ENCODE measurements at places on chromosomes 11 and 22.

DNA sequence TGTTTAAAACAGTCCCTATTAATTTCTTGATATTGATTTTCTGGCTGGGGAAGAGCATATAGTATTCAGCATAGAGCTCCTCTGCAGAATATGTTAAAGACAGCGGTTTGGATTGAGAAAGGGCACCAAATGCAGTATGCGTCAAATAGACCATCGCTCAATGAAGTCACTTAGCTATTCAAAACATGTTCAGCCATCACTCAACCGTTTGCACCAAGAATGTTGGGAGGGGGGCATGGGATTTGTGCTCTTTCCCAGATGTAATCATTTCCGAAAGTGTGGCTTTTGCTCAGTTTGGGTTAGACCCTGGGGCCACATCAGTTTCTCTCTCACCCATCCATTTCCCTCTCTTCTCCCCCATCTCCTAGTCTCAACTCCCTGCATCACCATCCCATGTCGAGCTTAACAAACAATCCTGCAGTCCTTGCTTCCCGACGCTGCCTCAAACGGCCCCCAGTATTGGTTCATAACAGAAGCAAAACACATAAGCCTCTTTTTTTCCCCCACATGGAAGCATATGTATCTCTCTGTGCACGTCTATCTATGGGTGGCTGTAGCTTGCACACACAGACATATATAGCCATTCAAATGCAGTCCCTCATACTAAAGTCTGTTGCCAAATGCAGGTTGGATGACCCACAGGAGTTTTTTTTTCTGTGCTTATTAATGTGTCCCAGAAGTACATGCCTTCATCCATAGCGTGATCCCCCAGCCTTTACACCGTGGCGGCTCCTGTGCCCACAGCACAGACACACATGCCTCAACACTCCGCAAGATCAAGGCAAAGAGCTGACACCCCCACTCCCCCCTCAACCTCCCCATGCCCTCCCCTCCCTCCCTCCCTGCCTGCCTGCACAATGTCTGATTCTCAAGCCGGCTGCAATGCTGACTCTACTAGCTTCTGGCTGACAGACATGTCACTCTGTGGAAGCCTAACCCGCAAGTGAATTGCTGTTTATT, 2.6 kb downstream of the CACNG2 start:
- peaks cover 44% of the 10 kb centered on the region for H3K27me3 ChIP-seq
- H3K36me3 ChIP-seq = no peaks in the 10 kb centered on the region

- no peaks in the 10 kb centered on the region for H3K27me3 ChIP-seq
- H3K4me3 ChIP-seq = no peak overlapping the region
- H3K27ac ChIP-seq = no peak overlapping the region
- H3K36me3 ChIP-seq = no peaks in the 10 kb centered on the region
- DNase-seq = no peak
Measured at GRCh38 chr11:1121331-1121812, 36.4 kb upstream of the MUC5AC start.

GRCh38 chr11:3849297-3849874, 6.1 kb upstream of the STIM1 start:
- no peak overlapping the region for H3K4me3 ChIP-seq
- H3K4me1 ChIP-seq = peaks cover 3% of the 10 kb centered on the region
- no peak overlapping the region for H3K27ac ChIP-seq
- H3K36me3 ChIP-seq = no peaks in the 10 kb centered on the region
- H3K27me3 ChIP-seq = no peaks in the 10 kb centered on the region
- DNase-seq = peak; percentile 75

GRCh38 chr22:30312053-30312452, 14.7 kb downstream of the TBC1D10A start:
- DNase-seq = no peak
- no peak overlapping the region for H3K27ac ChIP-seq
- no peaks in the 10 kb centered on the region for H3K36me3 ChIP-seq

- no peaks in the 10 kb centered on the region for H3K4me1 ChIP-seq
- no peaks in the 10 kb centered on the region for H3K36me3 ChIP-seq
- no peak overlapping the region for H3K27ac ChIP-seq
- H3K4me3 ChIP-seq = no peak overlapping the region
- no peaks in the 10 kb centered on the region for H3K27me3 ChIP-seq
Measured at GRCh38 chr22:27435844-27436576, 365.5 kb downstream of the MN1 start.

DNA sequence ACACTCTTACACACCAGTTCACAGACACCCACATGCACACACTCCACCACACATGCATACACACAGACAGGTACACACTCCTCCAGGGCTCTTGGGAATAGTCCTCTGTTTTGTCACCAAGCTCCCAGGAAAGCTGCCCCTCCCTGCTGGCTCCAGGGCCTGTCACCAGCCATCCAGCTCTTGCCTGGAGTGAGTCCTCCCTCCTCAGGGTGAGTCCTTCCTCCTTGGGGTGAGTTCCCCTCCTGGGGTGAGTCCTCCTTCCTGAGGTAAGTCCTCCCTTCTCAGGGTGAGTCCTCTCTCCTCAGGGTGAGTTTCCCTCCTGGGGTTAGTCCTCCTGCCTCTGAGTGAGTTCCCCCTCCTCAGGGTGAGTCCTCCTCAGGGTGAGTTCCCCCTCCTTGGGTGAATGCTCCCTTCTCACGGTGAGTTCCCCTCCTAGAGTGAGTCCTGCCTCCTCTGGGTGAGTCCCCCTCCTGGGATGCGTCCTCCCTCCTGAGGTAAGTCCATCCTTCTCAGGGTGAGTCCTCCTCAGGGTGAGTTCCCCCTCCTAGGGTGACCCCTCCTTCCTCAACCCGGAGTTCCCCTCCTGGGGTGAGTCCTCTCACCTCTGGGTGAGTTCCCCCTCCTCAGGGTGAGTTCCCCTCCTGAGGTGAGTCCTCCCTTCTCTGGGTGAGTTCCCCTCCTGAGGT, 100.6 kb upstream of the FGF3 start:
- DNase-seq = peak; percentile 7
- H3K27me3 ChIP-seq = no peaks in the 10 kb centered on the region
- H3K4me3 ChIP-seq = no peak overlapping the region
- no peaks in the 10 kb centered on the region for H3K36me3 ChIP-seq
- no peak overlapping the region for H3K27ac ChIP-seq

- no peak overlapping the region for H3K27ac ChIP-seq
- no peaks in the 10 kb centered on the region for H3K36me3 ChIP-seq
- DNase-seq = no peak
- no peak overlapping the region for H3K4me3 ChIP-seq
- no peaks in the 10 kb centered on the region for H3K27me3 ChIP-seq
Measured at GRCh38 chr11:12785901-12786300, 111.7 kb downstream of the TEAD1 start.

- peak overlapping the region; percentile 92 for H3K27ac ChIP-seq
- H3K4me1 ChIP-seq = peaks cover 6% of the 10 kb centered on the region
- H3K27me3 ChIP-seq = no peaks in the 10 kb centered on the region
- DNase-seq = peak; percentile 43
- H3K36me3 ChIP-seq = no peaks in the 10 kb centered on the region
Measured at GRCh38 chr11:27471589-27472397, 797 bp downstream of the LGR4 start.

DNA sequence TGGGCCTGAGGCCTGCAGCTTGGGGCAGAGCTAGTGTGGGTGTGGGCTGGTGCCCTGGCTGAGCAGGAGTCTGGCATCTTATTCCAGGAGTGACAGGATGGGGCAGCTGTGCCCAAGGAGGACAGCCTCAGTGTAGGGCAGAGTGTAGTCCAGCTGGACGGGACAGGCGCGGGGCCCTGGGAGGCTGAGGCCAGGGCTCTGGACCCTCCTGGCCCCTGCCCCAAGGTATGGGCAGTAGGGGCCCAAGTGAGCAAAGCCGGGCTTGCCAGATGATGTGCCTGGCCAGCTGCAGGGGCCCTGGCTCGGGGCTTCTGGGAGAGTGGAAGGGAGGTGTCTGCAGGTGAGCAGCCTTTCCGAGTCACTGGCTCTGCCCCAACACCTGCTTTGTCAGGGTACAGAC, 1190.9 kb downstream of the BRD1 start:
- no peaks in the 10 kb centered on the region for H3K27me3 ChIP-seq
- H3K4me3 ChIP-seq = no peak overlapping the region
- DNase-seq = no peak
- H3K36me3 ChIP-seq = no peaks in the 10 kb centered on the region
- no peaks in the 10 kb centered on the region for H3K4me1 ChIP-seq

DNA sequence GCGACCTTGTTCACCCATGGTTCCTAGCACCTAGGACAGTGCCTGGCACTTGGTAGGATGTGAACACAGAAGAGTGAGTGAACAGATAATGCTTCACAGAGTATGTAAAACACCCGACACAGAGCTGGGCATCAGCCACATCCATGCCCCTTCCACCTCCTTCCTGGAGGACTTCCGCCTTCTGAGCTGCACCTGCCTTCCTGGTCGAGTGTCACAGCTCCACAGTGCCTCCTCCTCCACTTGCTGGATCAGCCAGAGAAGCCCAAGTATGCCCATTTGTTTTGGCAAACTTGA, 20.1 kb downstream of the PRDM11 start:
- no peak for DNase-seq
- H3K27ac ChIP-seq = no peak overlapping the region
- peaks cover 5% of the 10 kb centered on the region for H3K4me1 ChIP-seq
- H3K36me3 ChIP-seq = no peaks in the 10 kb centered on the region
- H3K27me3 ChIP-seq = no peaks in the 10 kb centered on the region

GRCh38 chr11:9568854-9569587, 4.4 kb upstream of the WEE1 start:
- peaks cover 27% of the 10 kb centered on the region for H3K4me1 ChIP-seq
- H3K27ac ChIP-seq = peak overlapping the region; percentile 79
- no peak overlapping the region for H3K4me3 ChIP-seq
- peak; percentile 77 for DNase-seq
- no peaks in the 10 kb centered on the region for H3K27me3 ChIP-seq

DNA sequence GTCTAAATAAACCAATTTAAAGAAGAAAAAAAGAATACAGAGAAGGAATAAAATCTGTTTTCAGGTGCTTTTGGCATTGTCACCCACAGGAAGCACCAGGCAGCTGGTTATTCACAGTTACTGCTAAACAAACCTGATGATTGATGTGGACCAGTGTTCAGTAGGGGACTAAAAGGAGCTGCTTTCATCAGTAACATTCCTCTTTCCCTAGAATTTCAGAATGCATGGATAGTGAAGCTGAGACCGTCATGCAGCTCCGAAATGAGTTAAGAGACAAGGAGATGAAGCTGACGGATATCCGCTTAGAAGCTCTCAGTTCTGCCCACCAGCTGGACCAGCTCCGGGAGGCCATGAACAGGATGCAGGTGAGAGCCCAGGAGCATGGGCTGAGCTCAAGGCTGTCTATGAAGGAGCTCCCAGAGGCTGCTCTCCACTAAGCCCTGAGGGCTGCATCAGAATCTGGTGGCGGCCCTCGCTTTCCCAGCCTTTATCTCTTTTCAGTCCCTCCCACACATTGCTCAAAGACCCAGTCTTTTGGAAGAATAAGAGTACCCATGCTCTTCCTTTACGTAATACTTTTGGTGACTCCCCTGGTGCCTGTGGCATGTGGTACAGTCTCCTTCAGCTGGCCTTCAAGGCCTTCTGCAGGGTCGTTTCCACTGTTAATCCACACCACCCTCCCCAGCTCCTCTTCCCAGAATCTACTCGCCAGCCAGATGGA, 69.5 kb downstream of the DBX1 start:
- peaks cover 25% of the 10 kb centered on the region for H3K36me3 ChIP-seq
- no peak overlapping the region for H3K4me3 ChIP-seq
- peaks cover 7% of the 10 kb centered on the region for H3K4me1 ChIP-seq
- H3K27me3 ChIP-seq = no peaks in the 10 kb centered on the region

DNA sequence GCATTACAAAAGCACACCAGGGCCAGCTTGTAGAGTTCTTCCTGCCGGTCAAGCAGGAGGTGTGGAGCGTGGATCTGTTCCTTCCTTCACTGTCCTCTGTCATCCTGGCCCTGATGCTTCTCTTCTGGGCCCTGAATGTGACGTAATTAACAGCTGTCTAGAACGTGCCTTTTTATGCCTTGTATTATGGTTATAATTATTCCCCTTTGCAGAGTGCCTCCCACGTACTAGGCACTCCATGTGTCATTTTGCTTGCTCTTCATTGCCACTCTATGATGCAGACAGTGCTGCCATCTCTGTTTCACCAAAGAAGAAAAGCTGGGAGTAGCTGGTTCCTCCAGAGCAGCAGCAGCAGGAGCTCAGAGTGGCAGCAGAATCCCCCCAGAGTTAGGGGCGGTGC, 132.1 kb upstream of the TTC12 start:
- no peaks in the 10 kb centered on the region for H3K36me3 ChIP-seq
- H3K4me1 ChIP-seq = peaks cover 19% of the 10 kb centered on the region
- no peak overlapping the region for H3K27ac ChIP-seq
- DNase-seq = no peak
- H3K4me3 ChIP-seq = no peak overlapping the region
- no peaks in the 10 kb centered on the region for H3K27me3 ChIP-seq

DNA sequence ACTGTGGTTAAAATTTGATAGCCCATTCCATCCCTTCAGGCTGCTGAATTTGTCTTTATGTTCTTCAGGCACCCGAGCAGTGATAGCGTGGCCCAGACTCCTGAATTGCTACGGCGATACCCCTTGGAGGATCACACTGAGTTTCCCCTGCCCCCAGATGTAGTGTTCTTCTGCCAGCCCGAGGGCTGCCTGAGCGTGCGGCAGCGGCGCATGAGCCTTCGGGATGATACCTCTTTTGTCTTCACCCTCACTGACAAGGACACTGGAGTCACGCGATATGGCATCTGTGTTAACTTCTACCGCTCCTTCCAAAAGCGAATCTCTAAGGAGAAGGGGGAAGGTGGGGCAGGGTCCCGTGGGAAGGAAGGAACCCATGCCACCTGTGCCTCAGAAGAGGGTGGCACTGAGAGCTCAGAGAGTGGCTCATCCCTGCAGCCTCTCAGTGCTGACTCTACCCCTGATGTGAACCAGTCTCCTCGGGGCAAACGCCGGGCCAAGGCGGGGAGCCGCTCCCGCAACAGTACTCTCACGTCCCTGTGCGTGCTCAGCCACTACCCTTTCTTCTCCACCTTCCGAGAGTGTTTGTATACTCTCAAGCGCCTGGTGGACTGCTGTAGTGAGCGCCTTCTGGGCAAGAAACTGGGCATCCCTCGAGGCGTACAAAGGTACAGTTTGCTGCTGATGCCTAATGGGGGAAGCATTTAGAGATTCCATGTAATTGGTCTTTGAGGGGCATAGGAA, 4.7 kb downstream of the MADD start:
- peaks cover 16% of the 10 kb centered on the region for H3K4me1 ChIP-seq
- H3K36me3 ChIP-seq = peaks cover 22% of the 10 kb centered on the region
- no peak overlapping the region for H3K4me3 ChIP-seq
- H3K27me3 ChIP-seq = no peaks in the 10 kb centered on the region
- no peak for DNase-seq
- H3K27ac ChIP-seq = no peak overlapping the region
